ENCODE measurements at places on chromosomes 1 and 21.
A peak's percentile ranks its signal among the peaks of the same experiment; 100 is the strongest.

- DNase-seq, result no peak
These were observed 7.0 kb upstream of the TRIM45 start for GRCh38 chr1:117128323-117129079.

DNA sequence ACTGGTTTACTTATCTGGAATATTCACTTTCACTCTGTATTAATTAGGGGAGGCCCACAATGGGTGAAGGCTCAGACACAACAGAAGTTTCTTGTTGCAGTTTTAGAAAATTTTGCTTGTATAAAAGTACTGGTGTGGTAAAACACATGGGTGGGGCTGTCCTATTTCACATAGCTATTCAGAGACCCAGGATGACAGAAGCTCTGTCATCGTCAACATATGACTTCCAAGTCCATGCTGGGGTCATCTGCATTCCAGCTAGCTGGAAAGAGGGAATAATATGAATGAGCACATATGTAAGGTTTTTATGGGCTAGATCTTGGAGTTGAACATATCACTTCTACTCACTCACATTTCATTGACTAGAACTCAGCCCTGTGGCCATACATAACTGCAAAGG lies 166.4 kb upstream of the KCTD3 start:
- DNase-seq, result no peak

GRCh38 chr1:175178456-175178855 lies 14.1 kb downstream of the KIAA0040 start:
- DNase-seq, result no peak

- no peak for DNase-seq
These were observed 80.0 kb downstream of the ADGRL2 start for GRCh38 chr1:81880781-81881180.

DNA sequence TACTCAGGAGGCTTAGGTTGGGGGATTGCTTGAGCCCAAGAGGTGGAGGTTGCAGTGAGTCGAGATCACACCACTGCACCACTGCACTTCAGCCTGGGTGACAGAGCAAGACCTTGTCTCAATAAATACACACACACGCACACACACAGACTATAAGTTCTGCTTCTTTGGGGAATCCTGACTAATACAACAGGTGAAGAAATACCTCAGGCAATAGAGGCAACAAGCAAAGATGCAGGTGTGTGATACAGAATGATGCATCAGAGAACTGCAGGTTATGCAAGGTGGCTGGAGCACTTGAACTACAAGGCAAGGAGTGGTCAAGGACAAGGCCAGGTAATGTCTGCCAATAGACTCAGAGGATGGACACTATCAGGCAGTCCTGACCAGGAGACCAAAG lies 117.6 kb upstream of the ZNF678 start:
- DNase-seq, result no peak

DNA sequence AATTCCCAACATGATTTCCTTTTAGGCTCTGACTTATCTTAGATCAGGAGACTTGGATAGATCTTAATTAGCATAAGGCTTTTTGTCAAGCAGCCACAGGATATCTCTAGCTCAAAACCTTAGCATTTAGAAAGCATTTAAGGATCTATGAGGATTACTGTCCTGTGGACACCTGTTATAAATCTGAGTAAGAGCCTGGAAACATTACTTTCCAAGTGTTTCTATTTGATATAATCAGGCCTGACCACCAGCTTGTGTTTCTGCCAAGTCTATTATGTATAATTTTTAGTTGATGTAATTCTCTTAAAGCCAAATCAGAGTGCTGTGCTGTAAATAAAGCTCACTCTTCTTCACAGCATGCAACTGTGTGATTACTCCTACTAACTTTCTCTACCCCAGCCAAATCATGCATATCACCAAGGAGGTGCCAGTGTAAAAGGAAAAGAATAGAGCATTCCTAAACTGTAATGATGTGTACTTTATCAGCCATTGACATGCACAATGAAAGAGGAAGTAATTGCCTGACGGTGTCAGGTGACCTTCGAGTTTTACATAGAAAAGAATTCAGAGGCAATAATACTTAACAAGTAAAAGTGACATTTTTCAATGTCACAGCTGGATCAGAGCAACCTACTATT lies 309.9 kb upstream of the PRMT6 start:
- no peak for DNase-seq

DNA sequence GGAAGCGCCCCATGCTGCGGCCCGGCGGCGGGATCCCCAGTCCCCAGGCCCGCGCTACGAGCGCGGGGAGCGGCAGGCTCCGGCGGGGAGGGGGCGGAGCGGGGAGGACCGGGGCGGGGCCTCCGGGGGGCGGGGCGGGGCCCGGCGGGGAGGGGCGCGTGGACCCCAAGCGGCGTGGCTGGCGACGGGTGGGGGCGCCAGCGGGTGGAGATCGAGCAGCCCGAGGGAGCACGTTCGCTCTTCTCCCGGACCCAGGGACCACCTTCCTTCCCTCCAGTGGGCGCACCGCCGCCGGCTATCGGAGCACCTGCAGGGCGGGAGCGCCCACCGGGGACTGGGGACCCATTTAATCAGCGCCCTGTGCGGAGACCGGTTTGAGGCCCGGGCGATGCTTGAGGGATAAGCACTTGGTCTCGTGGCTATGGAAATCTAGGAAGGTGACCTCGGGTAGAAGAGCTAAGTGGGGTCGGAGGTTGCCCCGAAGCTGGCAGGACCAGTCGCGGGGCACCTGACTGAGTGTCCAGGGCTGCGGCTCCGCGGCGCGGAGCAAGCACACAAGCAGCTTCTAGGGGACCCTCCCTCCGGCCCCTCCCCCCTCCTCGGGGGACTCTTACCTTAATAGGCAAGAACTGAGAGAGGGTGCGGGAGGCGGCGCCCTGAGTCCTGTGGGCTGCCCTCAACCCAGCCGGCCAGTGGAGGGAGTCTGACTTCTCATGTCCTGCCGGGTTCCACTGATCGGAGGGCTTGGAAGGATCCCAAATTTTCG lies at the start of gene TSPAN2:
Gene TSPAN2, minus strand, starts transcription at position 84 of the 766 bp plus-strand sequence. Its CDS starts 71 bp downstream, at position 13.
- peak; percentile 56 for DNase-seq

DNA sequence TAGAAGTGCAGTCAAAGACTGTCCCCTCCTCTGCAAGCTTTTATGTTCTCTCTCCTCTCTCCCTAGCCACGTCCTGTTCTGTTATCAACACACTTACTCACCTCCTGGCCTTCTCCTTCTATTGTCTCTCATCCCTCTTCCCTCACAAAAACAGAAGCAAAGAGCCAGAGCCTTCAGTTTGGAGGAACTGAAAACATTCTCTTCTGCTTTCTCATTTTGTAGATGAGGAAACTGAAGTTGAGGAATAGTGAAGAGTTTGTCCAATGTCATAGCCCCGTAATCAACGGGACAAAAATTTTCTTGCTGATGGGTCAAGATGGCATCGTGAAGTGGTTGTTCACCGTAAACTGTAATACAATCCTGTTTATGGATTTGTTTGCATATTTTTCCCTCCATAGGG lies 1.9 kb downstream of the NLRP3 start:
- no peak for DNase-seq

GRCh38 chr1:3056641-3057040 lies 12.4 kb upstream of the PRDM16 start:
- DNase-seq, result no peak

GRCh38 chr1:198374288-198374687 lies 166.2 kb downstream of the ATP6V1G3 start:
- DNase-seq, result no peak

DNA sequence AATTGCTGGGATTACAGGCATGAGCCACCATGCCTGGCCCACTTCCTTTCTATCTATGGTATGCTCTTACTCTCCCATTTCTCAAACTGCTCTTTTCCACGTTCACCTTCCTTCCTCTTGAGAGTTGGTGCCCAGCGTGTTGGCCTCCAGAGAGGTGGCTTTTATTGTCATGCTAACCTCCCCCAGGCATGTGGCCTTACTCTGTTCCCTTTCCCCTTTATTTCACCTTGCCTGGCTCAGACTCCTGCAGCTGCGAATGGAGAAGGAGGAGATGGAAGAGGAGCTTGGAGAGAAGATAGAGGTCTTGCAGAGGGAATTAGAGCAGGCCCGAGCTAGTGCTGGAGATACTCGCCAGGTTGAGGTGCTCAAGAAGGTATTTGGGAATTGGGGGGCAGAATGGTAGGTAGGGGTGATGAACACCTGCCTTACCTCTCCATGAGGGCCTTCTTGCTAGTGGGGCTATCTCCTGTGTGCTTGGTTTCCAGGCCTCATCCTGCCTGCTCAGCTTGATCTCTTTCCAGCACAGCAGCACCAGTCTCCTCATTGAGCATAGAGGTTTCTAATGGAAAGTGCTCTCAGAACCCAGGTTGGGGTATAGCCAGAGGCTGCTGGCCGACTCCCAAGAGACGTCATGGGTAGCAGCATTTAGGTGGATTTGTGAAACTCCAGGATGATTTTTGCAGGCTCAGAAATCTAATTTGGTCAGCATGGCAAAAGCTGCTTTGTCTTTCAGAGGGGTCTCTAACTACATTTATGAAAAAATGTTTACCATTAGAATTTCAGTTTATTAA lies 13.2 kb upstream of the TUFT1 start:
- DNase-seq, result no peak

- DNase-seq, result no peak
These were observed 54.6 kb upstream of the CSF3R start for GRCh38 chr1:36537190-36537768.

DNA sequence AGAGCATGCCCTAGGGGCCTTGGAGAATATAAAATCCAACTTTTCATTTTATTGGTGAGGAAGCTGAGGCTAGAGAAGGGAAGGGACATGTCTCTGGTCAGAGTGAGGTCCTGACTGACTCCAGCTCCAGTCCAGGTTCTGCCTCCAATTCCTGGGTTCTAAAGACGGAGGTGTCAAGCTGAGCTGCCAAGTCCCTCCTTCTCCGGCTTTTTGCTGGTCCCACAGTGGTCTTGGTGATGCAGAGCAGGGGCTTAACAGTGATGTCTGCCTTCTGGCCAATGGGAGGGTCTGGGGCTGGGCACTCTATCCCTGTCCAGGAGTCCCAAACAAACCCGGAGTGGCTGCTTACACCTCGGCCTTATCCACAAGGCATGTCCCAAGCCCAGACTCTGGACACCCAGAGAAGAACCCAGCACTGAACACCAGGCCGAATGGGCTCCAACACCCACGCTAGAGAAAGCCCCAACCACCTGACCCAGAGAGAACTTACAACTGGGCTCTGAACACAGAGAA lies 104.8 kb downstream of the EBNA1BP2 start:
- DNase-seq, result no peak

DNA sequence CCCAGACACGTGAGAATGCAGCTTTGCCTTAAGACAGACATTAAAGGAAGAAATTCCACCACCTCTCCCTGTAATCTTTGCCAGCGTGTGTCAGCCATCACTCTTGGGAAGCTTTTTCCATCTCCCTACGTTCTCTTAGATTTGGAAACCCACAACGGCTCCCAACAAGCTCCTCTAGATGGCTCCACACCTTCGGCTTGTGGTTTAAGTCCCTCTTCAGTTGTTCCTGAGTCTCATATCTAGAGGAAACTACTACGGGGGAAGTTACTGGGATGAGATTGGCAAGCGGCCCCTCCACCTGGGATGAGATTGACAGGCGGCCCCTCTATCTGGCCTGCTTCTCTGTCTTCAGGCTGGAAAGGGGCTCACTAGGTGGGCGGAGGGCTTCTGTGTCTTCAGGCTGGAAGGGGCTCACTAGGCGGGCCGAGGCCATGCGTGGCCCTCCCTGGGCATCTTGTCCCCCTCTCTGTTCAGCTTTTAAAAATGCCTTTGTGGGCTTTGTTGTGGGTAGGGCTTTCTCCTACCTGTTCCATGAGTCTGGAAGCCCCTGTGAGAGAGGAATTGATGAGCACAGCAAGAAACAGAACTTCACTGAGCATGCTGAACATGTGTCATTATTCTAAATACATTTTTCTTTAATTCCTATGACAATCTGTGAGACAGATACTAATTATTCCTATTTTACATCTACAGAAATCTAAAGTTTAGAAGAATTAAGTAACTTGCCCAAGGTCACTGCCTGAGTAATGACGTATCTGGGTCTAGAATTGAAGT lies 670.5 kb downstream of the KIF26B start:
- DNase-seq, result no peak

DNA sequence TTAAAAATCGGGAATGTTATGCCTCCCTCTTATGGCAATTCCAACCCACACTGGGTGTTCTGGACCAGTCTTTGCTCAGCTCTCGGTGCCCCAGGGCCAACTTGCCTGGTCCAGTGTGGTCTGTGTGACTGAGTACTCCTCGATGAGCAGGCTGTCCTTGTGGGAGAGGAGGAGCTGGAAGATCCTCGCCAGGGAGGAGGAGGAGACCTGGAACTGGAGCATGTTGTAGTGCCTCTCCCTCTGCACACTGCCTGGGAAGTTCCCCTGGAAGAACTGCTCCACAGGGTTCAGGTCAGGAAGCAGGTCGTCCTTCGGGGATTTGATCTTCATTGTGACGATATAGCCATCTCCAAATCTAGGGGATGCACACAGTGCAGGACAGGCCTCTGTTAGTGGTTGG lies 88.5 kb upstream of the GCLM start:
- no peak for DNase-seq

DNA sequence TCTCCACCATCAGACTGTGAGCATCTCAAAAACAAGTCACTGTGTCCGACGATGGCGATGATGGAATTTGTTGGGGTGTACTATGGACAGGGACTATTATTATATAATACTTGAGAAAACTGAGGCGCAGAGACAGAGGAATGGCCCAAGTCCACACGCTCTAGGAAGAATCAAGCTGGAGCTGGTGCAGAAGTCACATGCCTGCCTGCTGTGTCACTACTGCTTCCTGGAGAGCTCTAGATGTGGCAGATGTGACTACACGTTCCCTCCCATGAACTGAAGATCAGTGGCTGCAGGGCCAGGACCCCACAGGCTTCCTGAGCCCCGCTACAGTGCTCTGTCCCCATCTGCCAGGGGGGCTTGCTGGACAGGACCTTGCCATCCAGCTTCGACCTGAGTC lies 56.9 kb downstream of the TRABD2B start:
- DNase-seq, result no peak

DNA sequence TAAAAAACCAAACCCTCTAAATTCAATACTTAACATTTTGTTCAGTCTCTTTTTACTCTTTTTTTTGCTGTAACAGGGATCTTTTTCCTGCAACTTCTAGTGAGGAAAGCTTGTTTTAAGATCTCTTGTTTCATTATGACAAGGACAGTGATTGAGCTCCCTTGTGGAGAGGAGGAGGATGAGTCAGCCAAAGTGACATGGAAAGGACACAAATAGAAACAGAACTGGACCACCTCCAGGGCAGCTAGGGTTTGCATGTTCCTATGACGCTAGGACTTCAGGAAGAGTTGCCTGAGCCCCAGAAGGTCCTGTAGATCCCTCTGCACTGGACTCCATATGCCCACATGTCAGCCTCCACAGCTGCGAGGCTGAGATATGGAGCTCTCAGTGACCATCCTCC lies 212.6 kb upstream of the FAM78B start:
- DNase-seq, result no peak

- DNase-seq, result no peak
These were observed 68.1 kb downstream of the GRIK3 start for GRCh38 chr1:36966242-36966641.
